ENCODE measurements at places on chromosomes 1 and 21. TPM values are rescaled to one million over a fixed set of nuclear protein-coding genes. Genes with fewer than 3 reads are reported as not detected.

The RGSL1 gene
- total RNA-seq, result 0.69 TPM

The MAN1C1 gene
- 85.5 TPM for total RNA-seq

The VHLL gene
- 0.46 TPM for total RNA-seq

DNA sequence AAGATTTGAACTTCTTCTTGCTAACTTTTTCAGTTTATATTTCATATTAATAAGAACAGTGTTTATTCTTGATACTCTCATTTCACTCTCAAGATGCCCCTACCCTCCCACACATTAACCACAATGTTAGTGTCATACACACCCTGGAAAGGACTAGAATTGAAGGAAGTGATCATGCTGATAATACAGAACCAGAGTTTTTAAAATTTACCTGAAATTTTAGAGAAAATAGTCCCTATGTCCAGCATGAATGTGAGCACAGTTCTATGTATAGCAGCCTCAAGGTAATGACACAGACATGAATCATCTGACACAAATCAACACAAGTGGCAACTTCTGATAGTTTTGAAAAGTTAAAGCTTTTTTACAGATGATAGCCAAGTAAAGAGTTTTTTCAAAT is 26.0 kb downstream of the RGS1 start:
- DNase-seq, result no peak

- DNase-seq, result no peak
Observed at GRCh38 chr1:201072149-201072548, 40.1 kb downstream of the CACNA1S start.

- DNase-seq, result no peak
Observed at GRCh38 chr21:32372755-32373154, 20.1 kb downstream of the URB1 start.

DNA sequence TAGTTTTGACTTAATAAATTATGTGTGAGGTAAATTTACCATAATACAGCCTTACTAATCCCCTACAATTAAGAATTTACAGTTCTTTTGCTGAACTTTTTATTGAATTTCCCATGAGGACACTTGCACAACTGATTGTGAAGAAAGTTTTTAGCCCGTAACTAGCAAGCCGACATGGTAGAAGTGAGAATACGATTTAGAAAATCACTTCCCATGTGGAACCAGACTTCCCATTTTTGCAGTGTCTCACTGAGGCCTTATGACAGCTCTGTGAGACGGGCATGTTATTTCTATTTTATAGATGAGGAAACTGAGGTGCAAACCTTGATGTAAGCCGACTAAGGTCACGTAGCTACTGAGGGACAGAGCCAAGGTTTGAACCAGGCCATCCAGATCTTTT is 32.5 kb upstream of the LMO4 start:
- no peak for DNase-seq

DNA sequence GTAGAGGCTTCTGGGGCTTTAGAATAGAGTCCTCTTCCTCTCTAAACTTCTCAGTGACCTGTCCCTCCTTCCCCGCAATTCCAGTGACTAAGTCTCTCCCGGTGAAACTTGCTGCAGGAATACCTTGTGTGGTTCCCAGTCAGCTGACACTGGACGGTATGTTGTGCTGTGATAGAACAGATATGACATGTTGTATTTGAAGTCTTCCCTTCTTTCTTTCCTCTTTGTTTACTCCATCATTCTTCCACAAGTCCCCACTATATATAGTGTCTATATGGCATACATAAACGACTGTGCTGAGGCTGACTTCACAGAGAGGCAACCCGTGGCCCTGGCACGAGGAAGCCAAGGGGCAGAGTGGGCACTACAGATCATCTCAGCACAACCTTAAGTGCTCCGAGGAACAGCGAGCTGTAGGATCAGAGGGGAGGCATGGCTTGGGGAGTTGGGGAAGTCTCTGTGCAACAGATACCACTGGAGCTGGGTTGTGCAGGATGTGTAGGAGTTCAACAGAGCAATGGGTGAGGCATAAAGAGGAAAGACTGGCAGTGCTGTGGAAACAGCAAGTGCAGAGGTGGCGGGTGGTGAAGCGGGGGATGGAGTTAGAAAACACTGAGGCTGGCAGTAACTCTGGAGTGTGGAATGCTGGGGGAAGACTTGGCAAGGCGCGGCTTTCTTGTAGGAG is 237.8 kb downstream of the TRABD2B start:
- no peak for DNase-seq

DNA sequence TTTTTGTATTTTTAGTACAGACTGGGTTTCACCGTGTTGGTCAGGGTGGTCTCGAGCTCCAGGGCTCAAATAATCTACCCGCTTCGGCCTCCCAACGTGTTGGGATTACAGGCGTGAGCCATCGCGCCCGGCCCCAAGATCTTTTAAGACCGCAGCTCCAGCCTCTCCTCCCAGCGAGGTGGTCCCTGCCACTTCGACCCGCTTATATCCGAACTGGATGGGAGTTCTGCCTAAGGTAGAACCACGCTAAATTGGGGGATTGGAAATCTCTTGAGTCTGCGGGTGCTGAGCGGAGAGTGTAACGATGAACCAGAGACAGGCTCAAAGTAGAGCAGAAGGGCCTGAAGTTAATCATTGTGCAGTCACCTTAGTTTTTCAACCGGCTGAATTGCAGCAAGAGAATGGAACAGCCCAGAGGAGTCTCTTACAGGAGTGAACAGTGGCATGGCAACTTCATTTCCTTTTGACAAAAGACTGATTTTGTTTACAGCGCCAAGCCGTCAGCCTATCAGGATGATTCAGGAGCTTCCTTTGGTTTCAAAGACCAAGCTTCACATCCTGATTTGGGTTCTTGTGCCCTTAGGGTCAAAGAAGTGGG is 726 bp upstream of the CYB5R1 start:
- DNase-seq, result peak; percentile 38

Data from naive thymus-derived CD4-positive, alpha-beta T cell (primary cell).